ENCODE measurements at places on chromosomes 13 and 19. TPM values are rescaled to one million over a fixed set of nuclear protein-coding genes. Genes with fewer than 3 reads are reported as not detected.

DNA sequence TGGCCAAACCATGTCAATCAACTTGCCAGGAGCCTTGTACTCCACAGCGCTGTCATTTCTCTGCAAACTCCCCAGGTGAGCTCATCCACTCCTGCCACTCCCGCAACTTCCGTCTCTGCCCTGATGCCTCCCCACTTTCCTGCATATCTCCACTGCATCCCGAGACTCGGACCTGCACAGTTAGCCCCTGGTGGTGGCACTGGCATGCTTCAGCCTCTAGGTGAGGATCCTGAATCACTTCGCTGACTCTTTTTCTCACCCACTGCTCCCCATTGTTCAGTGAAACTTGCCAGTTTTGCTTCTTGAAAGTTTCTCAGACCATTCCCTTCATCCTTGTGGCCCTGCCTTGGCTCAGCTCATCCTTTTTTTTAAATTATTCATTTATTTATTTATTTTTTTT, 3.4 kb upstream of the CTU1 start:
- no peak overlapping the region for H3K4me3 ChIP-seq
- peaks cover 28% of the 10 kb centered on the region for H3K27me3 ChIP-seq
- H3K27ac ChIP-seq = no peak overlapping the region
- H3K4me1 ChIP-seq = peaks cover 16% of the 10 kb centered on the region

DNA sequence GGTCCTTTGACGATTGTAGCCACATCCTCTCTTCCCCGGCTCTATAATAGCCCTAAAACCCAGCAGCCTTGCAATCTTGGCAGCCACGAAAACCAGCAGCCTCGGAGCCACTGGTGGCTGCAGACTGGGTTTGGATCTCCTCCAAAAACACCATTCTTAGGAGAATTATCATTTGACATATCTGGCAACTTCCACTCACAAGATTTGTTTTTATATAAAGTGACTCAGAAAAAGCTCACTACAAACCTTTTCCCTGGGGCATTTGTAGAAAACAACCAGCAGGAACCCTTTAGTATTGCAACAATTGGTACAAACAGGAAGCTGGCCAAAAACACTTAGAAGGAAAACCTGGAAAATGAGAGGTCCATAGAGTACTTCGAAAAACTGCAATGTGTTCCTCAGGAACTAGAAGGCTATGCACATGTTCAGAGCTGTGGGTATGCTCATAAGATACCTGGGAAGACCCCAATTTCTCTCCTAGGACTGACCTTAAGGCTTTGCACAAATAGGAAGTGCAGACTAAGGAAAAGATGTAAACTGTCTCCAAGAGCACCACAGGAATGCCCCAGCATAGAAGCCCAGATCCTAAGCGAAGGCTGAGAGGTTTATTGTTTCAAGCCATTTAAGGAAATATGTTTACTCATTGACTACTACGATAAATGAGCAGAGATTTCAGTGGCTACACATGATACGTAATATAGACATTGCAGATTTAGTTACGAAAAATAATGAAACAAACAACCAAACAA, 71.2 kb downstream of the MYO16 start:
- H3K4me1 ChIP-seq = no peaks in the 10 kb centered on the region
- H3K27ac ChIP-seq = no peak overlapping the region
- DNase-seq = no peak

GRCh38 chr13:73778242-73778864, 355.9 kb downstream of the KLF12 start:
- peak overlapping the region; percentile 43 for H3K27ac ChIP-seq
- DNase-seq = no peak
- H3K27me3 ChIP-seq = no peaks in the 10 kb centered on the region
- H3K36me3 ChIP-seq = peaks cover 15% of the 10 kb centered on the region

SERPINE3 gene
- total RNA-seq = not detected

DNA sequence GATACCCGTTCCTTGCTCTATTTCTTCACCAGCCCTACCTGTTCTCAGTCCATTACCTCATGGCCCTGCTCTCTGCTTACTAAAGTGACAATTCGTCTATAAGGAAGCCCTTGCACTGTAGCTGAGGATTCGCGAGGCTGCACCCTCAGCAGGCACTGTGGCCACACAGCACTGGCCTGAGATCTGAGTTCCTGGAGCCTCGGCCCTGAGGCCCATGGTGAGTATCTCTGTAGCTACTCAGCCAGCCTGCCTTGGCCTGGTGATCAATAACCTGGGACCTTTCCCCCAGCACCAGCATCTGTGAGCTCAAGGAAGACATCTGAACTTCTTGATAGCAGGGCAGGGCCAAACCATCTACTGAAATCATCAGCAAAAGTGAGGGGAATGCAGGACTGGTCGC, 90.7 kb downstream of the RGCC start:
- peaks cover 8% of the 10 kb centered on the region for H3K36me3 ChIP-seq
- peaks cover 66% of the 10 kb centered on the region for H3K4me1 ChIP-seq
- DNase-seq = no peak
- H3K27me3 ChIP-seq = no peaks in the 10 kb centered on the region

- DNase-seq = no peak
- H3K4me1 ChIP-seq = no peaks in the 10 kb centered on the region
- no peaks in the 10 kb centered on the region for H3K27me3 ChIP-seq
- peaks cover 2% of the 10 kb centered on the region for H3K36me3 ChIP-seq
- H3K4me3 ChIP-seq = no peak overlapping the region
- H3K27ac ChIP-seq = no peak overlapping the region
Measured at GRCh38 chr19:11322269-11323024, 17.0 kb downstream of the RAB3D start.

- H3K27ac ChIP-seq = no peak overlapping the region
- peaks cover 15% of the 10 kb centered on the region for H3K4me1 ChIP-seq
- H3K4me3 ChIP-seq = peak overlapping the region; percentile 77
Measured at GRCh38 chr13:26052337-26052736, 521 bp upstream of the SHISA2 start.

NXNL1 gene
- total RNA-seq = not detected

GRIN2D gene
- total RNA-seq = 0.68 TPM

GPR42 gene
- not detected for total RNA-seq
